Activated CD4-positive, alpha-beta T cell treated with anti-CD3 and anti-CD28 coated beads, Interleukin-10, Interleukin-2, amounts not matched to agents 100 ng/mL and 50 ng/mL, durations not matched to agents 16 hours and 8 hours (primary cell): ENCODE measurements at places on chromosomes 5 and 9.

DNA sequence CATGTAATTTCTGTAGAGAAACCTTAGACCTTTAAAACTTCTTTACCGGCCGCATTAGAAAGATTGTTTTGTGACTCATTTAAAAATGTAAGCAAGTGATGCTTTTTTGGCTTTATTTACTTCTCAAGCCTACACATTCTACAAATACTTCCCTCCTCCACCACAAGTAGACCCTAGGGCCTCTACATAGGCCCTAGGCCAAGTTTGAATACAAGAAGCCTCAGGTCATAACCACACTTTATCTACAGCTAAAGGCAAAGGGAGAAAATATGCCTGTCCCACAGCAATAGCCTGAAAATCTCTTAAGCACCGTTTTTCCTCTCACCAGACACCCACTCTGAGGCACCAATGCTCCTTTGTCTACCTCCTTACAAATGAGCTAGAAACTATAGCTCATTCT, 53.9 kb downstream of the CSNK1A1 start:
- DNase-seq, result no peak

DNA sequence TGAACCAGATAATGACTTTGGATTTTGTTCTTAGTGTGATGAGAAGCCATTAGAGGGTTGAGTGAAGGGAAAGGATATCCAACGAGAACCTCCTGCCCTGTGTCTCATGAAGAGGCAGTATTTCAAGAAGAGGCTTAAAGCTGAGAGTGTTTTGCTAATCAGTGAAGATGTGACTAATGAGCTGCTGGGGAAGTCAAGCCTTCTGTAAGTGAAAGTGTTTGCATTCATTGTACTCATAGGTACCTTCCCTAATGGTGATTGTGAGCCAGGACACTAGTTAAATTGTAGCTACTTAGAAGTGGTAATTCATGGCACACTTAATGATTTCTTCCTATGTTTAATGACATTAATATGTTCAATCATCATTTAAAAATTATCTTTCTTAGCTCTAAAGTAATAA, 23.7 kb downstream of the PIP5K1B start:
- no peak for DNase-seq

DNA sequence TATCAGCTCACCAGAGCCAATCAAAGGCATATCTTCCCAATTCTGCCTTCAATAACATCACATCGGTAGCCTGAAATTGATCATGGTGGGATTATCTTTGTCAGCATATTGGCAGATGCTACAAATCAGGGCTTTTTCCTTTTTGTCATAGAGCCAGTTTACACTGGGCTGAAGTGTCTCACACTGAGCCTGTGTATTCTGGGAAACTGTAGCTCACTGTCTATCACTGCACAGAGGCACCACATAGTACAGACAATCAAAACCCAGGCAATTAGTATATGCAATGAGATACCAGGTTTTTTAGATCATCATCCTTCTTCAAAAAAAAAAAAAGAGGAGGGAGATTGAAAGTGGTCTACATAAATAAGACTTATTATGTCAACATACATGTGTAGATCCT, 46.6 kb downstream of the ADAM19 start:
- DNase-seq, result no peak

DNA sequence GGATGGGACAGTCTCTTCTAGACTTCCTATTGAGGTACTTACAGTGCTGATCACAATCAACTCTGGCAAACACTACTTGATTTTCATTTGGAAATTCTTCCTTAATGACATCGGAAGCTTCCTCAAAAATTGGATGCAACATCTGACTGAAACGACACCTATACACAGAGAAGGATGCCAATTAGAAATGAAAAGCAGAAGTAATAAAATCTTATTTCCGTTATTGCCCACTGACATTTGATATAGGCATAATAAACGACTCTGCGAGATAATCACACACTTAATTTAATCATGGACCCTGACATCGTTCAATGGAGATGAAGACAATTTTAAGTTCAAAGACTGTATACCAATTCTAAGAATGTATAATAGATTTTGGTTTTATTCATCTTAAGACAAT, 46.4 kb downstream of the ERP44 start:
- no peak for DNase-seq

- no peak for DNase-seq
Observed at GRCh38 chr5:133520062-133520461, 92.3 kb downstream of the FSTL4 start.

DNA sequence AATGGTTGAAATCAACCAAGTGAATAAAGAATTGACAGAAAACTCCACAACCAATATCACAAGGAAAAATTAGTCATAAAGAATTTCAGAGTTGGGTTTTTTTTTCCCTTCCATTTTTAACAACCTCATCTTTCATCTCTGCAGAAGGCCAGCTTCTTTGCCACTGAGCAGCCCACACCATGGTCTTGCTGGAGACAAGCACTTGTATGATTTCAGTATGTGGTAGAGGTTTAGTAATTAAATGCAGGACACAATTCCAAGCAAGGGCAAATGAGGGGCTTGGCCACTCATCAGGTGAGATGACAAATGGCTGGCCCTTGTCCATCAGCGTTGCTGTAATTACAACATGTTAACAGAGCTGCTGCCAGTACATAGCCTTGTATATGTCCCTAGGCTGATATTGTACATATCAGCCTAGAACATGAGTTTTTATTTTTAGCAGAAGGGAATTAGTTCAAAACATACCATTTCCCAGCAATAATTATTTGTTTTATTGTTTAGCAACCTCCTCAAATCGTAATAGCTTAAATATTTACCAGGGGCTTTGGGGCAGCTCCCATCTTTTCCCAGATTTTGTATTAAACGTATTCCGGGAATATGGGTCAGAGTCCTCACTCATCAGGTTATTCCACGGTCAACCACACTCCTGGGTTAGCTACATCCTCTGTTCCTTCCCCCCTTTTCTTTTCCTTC, 5.0 kb upstream of the C9 start:
- no peak for DNase-seq

DNA sequence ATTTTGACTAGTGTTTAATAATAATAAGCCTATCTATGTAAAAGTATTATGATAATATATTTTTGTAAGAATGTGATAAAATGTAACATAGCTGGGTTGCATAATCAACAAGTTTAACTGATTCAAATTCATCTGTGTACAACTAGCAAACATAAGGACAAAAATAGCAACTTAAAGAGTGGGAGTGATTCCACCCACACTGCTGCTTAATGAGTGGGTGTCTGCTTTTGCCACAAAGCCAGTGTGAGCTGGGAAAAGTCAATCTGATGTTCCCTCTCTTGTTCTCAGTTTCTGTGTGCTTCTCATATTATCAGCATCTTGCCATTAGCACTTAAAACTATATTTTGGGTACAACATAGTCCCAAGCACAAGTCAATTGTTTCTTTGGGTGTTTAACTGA, 111.1 kb upstream of the DPYSL3 start:
- DNase-seq, result no peak

DNA sequence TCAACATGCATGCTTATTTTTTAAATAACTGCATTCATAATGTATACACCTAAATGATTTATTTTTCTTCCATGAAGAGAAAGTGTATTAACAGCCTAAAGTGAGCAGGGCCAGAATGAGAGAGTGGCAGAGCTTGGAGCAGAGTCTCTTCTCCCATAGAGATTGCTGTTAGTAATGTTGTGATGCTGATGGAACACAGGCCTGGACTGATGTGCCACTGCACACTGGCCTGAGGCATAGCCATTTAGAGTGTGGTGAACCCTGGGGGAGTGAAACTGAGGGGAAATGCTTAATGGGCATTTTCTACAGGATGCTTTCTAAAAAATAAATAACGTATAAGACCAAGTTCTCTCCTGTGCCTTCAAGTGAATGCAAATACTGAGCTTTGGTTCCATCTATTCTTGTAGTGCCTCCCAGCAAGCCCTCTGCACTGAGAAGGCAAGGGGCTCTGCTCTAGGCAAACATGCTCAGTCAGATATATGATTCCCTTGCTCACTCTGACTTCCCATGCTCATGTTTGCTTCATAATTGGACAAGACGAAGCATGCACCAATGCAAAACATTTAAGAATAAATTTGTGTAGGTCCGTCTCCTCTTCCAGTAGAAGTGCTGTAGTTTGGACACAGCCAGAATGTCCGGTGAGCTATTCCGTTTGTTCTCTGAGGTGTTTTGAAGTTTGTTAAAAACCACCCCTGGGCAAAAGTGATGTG, 185.7 kb downstream of the PBX3 start:
- no peak for DNase-seq

DNA sequence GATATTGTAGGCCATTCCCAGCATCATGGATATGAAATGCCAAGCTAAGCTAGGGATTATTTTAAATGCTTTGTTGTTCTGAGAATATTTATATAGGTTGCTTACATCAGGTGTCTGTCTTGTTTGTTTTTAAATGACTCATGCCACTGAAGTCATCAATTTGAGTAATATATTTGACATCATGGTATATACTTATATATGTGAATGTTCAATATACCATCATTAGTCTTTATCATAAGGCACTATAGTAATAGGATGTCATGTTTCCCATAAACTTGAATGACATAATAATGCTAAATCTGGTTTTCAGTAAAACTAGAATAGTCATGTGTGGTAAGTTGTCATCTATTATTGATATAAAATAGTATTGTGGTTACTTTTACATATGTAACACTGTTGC, 13.1 kb downstream of the C9orf85 start:
- no peak for DNase-seq

DNA sequence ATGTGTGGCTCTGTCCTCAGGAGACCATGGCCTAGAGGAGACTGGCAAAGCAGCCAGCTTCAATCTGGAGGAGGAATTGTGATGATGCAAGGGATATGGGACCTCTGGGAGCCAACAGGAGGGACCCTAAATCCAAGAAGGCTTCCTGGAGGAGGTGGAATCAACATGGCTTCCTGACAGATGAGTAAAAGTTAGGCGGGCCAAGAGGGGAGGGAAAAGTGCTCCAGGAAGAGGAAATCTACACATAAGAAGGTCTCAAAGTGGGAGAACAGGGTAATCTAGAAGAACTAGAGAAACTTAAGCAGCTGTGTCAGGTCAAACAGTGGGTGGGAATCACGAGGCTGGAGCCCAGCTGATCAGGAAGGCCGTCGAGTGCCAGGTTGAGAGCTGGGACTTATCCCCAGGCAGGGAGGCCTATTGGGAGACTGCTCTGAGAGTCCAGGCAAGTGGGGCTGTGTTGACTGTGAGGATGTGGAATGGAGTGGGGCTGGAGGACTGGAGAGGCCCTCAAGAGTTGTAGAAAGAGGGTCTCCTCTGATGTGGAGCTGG, 119.1 kb downstream of the C9orf50 start:
- no peak for DNase-seq

- no peak for DNase-seq
Observed at GRCh38 chr9:81519816-81520495, 169.4 kb downstream of the TLE1 start.

- no peak for DNase-seq
Observed at GRCh38 chr9:17739022-17739421, 160.2 kb downstream of the SH3GL2 start.

GRCh38 chr5:14202462-14202861, 59.3 kb downstream of the TRIO start:
- no peak for DNase-seq

DNA sequence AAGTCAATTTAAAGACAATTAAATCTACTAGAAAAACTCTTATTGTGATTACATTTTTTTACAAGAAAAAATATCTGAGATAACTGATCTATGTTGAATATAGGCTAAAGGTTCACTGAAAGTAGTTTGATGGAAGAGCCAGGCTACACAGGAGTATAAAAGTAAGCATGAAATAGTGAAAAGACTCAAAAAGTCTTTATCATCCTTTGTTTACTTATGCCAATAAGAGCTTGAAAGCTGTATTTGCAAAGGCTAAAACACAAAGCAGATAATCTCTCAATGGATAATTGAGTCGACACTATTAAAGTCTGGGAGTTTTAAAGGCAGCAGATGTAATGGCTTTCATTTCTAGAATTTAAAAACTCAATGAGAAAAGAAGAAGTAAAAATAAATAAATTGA, 42.0 kb downstream of the SSBP2 start:
- DNase-seq, result no peak

DNA sequence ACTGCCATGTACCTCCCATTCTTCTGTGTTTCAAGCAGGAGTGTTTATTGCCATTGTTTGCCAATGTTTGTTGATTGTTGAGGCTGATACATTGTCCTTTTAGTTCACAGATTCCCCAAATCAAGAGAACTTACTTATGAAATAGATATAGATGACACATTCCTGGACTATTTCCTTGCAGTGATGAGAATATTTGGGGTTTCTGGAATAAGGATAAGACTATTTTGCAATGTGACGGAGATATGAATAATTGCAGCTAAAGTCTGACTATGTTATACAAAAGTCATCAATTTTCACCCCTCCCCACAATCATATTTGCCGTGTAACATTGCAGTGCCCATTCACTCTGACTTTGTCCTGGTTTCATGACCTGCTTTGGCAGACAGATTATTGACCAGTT, 460.8 kb downstream of the CDH10 start:
- no peak for DNase-seq

- no peak for DNase-seq
Observed at GRCh38 chr9:128807827-128808226, 10.5 kb upstream of the ENDOG start.

DNA sequence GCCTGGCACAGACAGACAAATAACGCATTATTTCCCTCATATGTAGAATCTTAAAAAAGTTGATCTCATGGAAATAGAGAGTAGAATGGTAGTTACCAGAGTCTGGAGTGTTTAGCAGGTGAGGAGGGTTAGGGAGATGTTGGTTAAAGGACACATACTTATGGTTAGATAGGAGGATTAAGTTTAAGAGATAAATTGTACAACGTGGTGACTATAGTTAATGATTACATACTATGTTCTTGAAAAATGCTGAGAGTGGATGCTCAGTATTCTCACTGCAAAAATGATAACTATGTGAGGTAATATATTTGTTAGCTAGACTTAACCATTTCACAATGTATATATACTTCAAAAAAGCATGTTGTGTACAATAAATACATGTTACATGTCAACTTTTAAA, 38.0 kb downstream of the CERT1 start:
- no peak for DNase-seq
